ENCODE measurements at places on chromosomes 7 and 10.

GRCh38 chr7:1558841-1559625, 3.0 kb upstream of the TMEM184A start:
- DNase-seq: no peak

DNA sequence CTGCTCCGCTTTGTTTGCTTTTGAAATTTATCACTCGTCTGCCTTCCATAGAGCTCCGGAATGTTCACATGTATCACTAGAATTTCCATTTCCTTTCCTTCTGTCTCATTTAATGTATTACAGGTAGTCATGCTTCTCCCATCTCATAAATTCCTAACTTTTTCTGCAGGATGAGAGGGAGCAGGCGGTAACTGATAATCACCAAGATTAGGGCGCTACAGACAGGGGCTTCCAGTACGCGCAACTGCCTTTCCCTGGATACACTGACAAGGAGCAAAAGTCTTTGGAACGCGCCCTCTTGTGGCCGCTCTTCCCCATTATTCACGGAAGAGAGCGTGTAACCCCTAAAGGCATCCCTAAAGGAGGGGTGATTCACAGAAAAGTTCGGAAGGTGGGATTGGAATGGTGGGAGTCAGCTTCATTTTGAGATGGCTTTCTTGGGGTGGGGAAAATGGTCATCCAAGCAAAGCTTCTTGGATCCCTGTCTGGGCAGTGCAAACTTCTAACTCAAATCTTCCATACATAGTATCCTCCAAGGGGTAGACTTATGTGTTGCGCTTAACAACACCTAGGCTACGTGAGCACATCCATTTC, 6.5 kb downstream of the INHBA start:
- peak; percentile 6 for DNase-seq

- no peak for DNase-seq
These were observed 196.2 kb upstream of the AGK start for GRCh38 chr7:141355032-141355431.

GRCh38 chr7:139059905-139060304, 24.1 kb upstream of the ZC3HAV1L start:
- DNase-seq: no peak

GRCh38 chr7:99380032-99380822, 5.7 kb downstream of the ARPC1B start:
- no peak for DNase-seq

GRCh38 chr10:3094609-3095036, 27.3 kb downstream of the PFKP start:
- DNase-seq: no peak

DNA sequence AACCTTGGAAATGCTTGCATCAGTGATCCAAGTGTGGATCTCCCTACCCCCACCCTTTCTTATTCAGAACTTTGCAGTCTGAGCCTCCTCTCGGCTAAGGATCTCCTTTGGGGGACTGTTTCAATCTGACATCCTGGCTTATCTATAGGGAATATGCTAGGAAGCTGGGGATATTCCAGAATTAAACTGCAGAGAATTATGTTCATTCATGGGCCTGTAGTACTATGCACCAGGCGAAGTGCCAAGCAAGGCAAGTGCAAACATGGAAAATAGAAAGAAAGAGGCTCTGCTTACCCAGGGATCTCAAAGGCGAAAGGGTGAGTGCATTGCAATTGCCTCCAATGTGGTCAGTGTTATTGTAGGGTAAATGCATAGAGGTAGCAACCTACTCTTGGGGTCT, 96.5 kb downstream of the CACNB2 start:
- DNase-seq: no peak

DNA sequence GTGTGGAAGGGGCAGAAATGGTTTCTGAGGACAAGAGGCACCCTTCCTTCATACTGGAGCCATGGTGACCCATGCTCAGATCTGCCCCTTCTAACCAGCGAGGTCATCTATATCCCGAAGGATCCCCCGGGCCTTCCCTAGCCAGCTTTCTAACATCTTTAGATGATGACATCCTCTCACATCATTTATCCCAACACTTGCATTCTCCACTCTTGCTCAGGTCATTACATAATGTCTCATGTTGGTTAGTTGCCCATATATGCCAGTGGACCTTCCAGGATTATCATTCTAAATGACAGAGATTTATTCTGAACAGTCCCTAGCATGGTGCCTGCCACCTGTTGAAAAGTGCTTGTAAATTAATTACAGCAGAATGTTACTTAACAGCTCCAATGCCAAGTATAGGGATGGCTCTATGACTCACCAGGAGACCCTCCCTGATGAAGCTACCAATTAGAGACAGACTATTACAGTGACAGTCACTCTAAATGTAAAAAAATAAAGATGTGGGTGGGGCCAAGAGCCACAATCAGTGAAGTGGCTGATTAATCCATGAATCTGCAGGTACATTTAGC, 22.6 kb upstream of the ABLIM1 start:
- DNase-seq: no peak
